Thyroid gland (tissue), 4 donors: ENCODE measurements at places on chromosomes 13 and 19. TPM values are rescaled to one million over a fixed set of nuclear protein-coding genes. Genes with fewer than 3 reads are reported as not detected.

- no peak for DNase-seq
Measured at GRCh38 chr19:45668342-45668871, 386 bp downstream of the GIPR start.

DNA sequence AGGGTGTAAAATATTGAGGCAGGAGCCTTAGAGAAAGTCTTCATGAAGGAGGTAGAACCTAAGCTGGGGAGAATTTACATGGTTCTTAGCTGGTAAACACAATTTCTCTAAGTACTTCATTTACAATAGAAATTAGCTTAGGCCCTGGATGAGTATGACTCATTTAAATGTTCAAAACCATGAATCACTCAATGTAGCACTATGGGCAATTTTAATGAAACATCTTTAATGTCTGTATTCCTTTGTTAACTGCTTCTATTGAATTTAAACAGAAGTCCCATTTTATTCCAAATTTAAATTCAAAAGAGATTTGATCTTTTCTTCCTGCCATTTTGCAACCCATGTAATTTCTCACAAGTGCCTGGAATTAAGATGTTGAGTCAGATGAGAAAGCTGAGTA lies 252.1 kb downstream of the RFC3 start:
- DNase-seq = no peak

DNA sequence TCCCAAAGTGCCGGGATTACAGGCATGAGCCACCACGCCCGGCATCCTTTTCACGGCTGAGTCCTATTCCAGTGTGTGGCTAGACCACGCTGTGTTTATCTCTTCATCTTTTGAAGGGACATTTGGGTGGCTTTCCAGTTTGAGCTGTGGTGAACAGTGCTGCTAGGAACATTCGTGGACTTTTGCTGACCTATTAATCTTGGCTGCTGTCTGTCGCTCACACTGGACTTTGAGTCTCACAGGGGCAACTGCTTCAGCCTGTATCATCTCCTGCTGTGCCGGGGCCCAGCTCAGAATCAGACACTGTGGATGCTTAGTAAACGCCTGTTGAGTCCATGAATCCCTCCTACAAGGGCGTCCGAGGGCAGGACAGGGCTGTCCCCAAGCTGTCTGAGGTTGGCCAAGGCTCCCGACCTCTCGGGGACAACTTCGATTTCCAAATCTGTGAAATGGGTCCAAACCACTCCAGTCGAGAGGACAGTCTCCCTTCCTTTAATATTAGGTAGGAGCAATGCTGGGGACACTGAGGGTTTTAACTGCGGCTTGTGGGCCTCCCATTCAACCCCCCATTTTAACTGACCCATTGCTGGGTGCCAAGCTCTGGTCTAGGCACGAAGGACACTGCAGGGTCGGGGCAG lies 48.4 kb downstream of the SMIM24 start:
- DNase-seq = no peak

The CDX2 gene
- total RNA-seq = not detected

The LSR gene
- 43.5 TPM for total RNA-seq
